Activated CD4-positive, alpha-beta T cell treated with anti-CD3 and anti-CD28 coated beads, Interleukin-2, amount 50 U/mL, for 48 hours (primary cell): ENCODE measurements at places on chromosomes 11 and 22.

DNA sequence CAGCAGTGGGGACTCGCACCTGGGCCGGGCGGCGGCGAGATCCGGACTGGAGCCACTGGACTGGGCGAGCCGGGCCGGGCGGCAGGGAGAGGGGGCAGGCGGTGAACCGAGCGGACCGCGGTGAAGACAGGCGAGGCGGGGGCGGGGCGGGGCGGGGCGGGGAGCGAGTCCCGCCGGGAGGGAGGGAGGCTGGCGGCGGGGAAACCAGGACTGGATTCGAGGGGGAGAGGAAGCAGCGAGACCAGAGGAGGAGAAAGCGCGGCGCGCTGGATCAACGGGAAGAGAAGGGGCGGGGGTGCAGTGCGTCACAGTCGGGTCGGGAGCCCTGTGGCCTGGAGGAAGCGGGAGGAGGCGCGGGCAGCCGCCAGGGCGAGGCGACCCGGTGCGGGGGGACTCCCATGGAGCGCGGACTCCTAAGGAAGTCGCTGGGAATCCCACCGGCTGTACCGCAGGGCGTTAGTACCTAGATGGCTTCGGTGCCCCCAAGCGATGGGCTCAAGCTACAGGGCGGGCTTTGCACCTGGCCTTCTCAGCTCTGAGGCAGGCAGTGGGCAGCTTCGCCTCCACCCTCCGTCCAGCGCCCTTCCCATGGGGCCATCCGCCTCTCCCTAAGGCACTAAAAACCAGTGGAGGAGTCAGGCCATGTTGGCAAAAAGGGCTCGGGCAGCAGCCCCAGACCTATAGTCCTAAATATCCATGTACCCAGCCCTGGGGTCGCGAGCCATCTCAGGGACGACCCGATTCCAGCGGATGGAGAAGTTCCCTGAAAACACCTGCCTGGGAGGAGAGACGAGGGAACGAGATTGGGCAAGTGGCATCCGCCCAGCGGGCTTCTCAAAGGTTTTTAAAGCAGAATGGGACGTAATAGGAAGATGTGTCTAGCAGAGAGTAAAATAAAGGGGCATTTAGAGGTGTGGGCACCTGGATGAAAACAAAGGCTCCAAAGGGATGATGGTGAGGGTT lies at the start of gene TMEM121B:
Gene TMEM121B (minus strand): TSS at position 128 of the 963 bp plus-strand sequence. CDS start 233 bp downstream, outside the sequence.
- peak; percentile 36 for DNase-seq

DNA sequence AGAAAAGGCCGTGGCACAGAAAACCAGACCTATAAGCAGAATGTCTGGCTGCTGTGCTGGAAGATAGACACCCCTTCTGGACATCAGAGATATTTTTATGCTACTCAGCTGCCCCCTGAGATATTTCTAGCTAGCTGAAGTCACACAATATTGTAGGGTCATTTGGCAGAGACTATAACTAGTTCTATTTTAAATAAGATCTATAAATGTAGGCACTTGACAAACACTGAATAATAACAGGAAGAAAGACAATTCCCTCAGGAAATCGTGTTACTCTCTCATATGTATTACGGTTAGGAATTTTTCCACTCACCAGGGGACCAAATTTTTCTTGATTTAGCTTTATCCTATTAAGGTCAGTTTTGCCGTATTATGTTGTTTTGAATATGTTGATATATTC lies 845.4 kb downstream of the OPCML start:
- no peak for DNase-seq

- DNase-seq, result no peak
These were observed 627 bp upstream of the APOA5 start for GRCh38 chr11:116792144-116792868.

DNA sequence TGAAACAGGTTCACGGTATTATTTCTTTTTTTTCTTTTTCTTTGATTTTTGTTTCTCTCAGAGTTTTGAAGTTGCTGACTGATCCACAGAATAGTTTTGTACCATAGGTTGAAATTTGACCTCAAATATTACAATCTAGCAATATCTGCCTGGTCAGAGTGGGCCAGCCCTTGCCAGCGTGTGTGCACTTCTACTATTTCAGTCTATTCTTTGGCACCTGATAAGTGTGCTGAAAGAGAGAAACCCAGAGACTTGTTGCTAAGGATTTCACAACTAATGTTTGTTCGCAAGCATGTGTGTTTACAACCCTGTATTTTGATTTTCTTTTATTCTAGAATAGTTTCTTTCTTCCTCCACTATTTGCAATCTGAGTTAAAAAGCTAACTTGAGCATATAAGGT lies 1125.2 kb upstream of the CNTN5 start:
- no peak for DNase-seq

DNA sequence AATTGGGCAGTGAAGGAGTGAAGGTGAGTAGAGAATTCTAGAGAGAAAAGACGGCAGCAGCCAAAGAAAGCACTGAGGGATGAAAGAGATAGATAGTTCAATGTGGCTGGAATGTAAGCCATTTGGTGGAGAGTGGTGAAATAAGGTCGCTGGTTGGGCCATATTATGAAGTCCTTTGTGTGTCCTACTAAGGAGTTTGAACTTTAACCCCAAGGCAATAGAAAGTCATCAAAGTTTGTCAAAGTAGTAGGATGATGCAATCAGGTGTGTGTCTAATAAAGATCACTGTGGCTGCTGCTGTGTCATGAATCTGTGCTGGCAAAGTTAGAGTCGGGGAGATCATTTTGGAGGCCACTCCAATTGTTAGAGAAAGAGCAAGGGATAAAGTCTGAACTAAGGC lies 18.7 kb downstream of the RNF121 start:
- no peak for DNase-seq

GRCh38 chr22:21068681-21069276 lies 23.0 kb downstream of the LRRC74B start:
- DNase-seq, result no peak

GRCh38 chr11:34647532-34647931 lies 26.6 kb downstream of the EHF start:
- DNase-seq, result no peak

- no peak for DNase-seq
These were observed 22.8 kb upstream of the GUCY1A2 start for GRCh38 chr11:107041088-107041444.

DNA sequence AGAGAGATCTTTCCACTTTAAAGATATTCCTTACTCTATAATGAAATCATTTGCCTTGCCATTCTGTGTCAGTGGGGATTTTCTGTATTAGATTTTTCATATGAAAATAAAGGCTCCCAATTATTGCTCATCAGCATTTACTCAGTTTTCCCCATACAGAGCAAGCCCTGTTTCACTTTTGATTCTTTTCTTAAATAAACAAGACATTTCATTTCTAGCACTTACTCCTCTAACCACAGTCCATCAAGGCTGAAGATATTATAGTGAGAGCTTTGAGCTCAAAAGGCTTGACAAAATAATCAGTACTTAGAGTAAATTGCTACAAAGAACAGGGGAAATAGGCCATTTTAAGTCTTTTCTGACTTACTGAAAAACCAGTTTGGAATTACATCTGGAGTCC lies 385.1 kb downstream of the LRRC4C start:
- DNase-seq, result no peak

GRCh38 chr11:106021181-106021966 lies 666 bp downstream of the MSANTD4 start:
- no peak for DNase-seq

DNA sequence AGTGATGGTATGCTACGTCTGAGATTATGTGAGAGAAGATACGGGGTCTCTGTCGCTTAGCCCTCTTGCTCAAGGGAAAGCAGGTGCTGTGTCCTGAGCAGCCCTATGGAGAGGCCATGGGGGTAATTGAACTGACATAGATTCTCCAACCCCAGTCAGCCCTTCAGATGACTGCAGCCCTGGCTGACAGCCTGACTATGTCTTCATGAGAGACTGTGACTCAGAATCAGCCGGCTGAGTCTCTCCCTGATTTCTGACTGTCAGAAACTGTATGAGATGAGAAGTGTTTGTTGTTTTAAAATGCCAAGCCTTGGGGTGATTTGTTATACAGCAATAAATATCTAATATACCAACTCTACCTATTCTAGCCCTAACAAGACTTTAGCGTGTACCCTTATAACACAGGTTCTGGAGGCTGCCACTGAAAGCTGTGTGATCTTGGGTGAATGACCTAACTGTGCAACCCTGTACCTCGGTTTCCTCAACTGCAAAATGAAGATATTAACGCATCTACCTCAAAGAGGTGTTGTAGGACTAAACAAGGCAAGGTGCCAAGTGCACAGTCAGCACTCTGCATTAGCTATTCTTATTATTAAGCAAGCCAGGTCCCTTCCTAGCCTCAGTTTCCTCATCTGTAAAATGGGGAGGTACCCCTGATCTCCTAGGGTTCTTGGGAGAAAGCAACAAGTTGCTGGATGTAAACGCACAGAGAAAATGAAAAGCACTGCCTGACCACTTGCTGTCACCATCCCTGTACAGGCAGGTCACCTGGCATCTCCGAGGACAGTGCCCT lies 24.9 kb downstream of the SLC43A1 start:
- no peak for DNase-seq

- DNase-seq, result no peak
These were observed 7.2 kb upstream of the CCDC83 start for GRCh38 chr11:85848006-85848405.

GRCh38 chr11:59615120-59615636 lies 396 bp downstream of the OSBP start:
- DNase-seq, result peak; percentile 47

DNA sequence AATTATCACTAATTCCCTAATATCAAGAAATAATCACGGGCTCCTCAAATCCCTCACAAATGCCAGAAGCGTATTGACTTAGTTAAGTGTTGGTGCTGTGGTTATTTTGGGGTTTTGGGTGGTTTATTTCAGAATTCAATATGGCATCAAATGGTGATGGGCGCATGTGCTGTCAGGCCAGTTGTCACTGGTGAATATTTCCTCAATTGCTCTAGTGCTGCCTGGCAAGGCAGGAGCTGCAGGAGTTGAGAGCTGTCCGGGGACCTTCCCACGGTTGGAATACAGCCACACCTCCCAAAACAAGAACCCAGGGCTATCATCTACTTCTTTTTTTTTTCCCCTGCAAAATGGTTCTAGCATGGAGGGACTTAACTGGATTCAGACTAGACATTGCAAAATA lies 10.3 kb downstream of the IGLL5 start:
- no peak for DNase-seq

DNA sequence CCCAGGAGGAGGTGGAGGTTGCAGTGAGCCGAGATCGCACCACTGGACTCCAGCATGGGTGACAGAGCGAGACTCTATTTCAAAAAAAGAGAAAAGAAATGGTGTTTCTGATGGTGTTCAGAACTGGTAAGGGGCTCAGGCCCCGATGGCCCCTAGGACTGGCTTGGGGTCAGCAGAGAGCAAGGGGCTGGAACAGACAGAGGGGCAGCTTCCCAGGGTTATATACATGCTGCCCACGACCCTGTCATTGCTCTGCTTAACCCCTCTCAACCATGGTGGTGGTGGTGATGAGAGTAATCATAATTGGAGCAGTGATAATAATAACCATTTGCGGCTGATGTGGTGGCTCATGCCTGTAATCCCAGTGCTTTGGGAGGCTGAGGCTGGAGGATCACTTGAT lies 79.4 kb downstream of the CEP164 start:
- no peak for DNase-seq

DNA sequence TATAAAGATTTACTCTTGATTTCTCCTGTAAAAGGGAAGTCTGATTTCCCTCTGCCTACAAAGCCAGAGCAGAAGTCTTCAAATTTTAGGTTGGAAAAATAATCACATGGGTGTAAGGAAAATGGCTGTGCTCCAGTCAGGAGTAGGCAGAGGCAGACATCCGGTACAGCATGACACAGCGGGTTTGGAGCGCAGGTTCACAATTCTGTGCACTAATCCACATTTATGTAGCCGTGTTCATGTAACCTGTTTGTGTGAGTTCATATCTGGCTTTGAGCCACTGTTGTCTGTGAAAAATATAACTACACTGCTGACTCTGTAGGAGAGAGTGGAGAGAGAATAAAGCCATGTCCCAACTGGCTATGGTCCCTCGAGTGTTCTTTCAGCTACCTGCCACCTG lies 248.0 kb downstream of the CASP12 start:
- no peak for DNase-seq

- no peak for DNase-seq
These were observed 50.0 kb downstream of the PIK3C2A start for GRCh38 chr11:17157761-17158160.

GRCh38 chr11:69297787-69298266 lies 3.9 kb downstream of the MYEOV start:
- no peak for DNase-seq

DNA sequence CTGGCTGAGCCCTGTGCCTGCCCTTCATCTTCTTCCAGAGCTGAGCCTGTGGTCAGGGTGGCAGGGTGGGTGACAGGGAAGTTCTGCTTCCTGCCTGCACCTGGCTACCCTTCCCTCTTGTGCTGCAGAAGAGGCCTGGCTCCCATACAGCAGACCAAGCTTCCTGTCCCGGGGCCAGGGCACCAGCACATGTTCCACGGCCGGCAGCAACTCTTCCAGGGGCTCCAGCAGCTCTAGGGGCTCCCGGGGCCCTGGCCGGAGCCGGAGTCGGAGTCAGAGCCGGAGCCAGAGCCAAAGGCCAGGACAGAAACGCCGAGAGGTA lies 15.0 kb downstream of the ROBO3 start:
- DNase-seq, result no peak

DNA sequence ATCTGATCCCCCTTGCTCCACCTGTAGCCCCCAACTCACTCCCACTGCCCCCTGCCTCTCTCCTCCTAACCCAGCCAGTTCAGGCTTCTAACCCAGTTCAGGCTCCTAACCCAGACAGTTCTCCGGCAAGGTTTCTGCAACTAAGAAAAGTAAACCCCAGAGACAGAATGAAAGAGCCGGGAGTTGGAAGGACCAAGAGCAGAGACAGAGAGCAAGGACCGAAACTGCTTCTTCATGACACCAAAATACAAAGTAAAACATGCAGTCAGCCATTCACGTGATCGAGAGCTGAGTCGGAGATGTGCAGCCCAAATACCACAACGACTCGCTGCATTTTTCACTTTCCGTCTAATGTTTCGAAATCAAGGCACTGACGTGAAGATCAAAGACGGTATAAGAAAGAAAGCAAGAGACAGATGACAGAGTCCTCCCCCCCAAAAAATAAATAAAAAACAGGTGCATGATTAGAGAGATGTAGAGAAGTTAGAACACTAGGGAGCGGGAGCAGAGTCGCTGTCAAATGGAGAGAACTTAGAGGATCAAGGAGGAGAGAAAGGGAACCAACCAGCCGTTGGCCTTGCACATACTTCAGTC lies 884 bp downstream of the IL10RA start:
- peak; percentile 74 for DNase-seq

GRCh38 chr22:22735695-22736611 lies 91.5 kb downstream of the GGTLC2 start:
- DNase-seq, result no peak

DNA sequence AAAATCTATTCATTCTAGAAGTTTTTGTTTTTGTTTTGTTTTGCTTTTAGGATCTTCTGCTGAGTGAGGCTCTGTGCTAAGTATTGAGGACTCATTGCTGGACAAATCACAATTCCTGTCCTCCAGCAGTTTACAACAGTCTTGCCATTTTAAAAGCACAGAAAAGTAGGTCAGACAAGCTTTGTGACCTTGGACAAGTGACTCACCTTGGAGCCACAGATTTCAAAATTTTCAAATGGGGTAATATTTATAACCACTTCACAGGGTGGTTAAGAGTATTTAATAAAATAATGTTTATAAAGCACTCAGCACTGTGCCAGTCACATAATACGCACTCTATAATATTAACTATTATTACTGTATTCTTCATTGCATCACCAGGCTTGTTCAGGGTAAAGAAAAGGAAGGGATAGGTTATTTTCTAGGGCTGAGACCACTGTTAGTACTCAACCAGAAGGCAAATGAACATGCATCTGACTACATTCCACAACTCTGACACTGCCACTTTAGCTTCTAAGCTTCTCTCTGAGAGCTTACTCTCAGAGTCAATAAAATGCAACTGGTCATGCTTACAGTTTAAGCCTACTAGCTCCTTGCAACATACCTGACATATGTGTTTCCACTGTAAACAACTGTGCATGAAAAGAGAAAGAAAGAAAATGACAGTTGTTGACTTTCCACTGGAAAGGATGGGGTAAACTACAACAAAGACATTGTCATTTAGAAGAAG lies 63.2 kb upstream of the FIBIN start:
- DNase-seq, result no peak
